ENCODE measurements at places on chromosomes 12 and 14.
A peak's percentile ranks its signal among the peaks of the same experiment; 100 is the strongest.

- no peak for DNase-seq
These were observed 1139.1 kb upstream of the TMEM132C start for GRCh38 chr12:127127897-127128296.

GRCh38 chr12:81626406-81626805, 132.7 kb downstream of the PPFIA2 start:
- no peak for DNase-seq

- no peak for DNase-seq
These were observed 363.7 kb downstream of the SOX5 start for GRCh38 chr12:23585782-23586163.

DNA sequence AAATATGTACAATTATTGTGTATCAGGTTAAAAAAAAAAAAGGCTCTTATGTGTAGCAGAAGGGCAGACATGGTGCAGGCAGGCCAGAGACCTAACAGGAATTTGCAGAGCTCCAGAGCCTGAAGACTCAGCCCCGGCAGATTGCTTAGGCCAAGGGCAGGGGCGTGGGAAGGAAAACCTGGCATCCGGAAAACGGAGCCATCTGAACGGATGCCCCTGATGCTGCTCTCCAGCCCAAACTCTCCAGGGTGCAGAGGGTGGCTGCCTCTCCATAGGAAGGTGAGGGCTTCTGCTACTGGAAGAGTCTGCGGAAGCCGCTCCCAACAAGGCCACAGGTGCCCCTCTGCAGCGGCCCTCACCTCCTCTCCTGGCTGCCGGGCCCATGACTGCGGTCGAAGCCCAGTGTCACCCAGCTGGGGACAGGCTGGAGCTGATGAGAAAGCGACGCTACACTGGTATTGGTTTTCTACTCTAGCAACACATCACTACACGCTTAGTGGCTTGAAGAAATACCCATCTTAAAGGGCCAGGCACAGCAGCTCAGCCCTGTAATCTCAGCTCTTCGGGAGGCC, 19.4 kb downstream of the ACADS start:
- DNase-seq: no peak

- DNase-seq: peak; percentile 1
These were observed 6.3 kb downstream of the RNF10 start for GRCh38 chr12:120540445-120540844.

- DNase-seq: no peak
These were observed 411.4 kb upstream of the SOX5 start for GRCh38 chr12:24360907-24361306.

GRCh38 chr14:69896972-69897371, 17.8 kb downstream of the SMOC1 start:
- DNase-seq: no peak

- DNase-seq: no peak
These were observed 30.6 kb downstream of the ATG14 start for GRCh38 chr14:55381040-55381439.

DNA sequence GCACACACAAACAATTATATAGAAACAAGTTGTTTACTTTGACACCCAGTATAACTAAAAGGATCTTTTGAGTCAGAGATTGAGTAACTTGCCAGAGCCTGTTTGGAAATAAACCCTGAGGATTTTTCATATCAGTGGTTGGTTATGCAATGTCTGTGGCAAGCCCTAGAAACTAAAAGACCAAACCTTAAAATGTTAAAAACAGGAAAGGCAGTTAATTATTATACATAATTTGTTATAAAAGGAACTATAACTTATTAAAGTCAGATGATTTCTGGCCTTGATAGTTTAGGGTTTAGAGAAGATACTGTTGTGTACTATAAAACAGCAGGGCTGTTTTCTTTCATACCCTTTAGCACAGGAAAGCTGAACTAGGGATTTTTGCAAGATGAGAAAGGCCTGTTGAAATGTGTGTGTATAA, 44.1 kb downstream of the PSEN1 start:
- peak; percentile 82 for DNase-seq

DNA sequence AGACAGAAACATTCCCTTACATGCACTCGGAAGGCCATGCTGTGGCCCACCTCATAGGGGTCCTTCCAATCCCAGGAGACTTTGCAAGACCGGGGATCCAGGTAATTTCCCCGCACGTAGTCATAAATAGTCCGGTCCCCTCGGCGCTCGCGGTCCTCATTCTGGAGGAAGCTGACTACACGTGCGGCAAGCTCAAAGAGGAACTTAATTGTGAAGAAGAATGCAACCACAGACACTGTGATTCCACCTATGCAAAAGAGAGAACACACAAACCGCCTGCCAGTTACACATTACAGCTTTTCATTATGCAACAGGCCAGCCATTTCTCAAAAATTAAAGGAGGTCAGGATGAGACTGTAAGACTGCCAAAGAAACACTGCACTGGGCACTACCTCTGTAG, 28.4 kb downstream of the AREL1 start:
- no peak for DNase-seq

GRCh38 chr14:74583689-74584434, 28.2 kb downstream of the LTBP2 start:
- DNase-seq: peak; percentile 92

DNA sequence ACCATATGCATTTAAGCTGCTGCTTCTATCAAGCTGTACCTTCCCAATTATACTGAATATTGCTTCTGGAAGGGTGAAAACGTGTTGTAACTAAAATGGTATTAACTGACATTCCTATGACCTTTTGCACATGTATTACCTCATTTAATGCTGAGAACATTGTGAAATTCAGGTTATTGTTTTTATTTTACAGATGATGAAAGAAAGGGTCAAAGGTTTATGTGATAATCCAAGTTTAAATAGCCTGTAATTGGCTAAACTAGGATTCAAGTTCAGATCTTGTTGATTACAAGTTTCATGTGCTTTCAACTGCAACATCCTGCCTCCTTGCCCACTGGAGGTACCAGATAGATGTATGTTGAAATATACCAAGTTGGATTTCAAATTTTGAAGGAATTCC, 433.3 kb upstream of the PRICKLE1 start:
- DNase-seq: no peak

- DNase-seq: peak; percentile 32
These were observed 37.4 kb downstream of the IFT43 start for GRCh38 chr14:76022991-76023390.

DNA sequence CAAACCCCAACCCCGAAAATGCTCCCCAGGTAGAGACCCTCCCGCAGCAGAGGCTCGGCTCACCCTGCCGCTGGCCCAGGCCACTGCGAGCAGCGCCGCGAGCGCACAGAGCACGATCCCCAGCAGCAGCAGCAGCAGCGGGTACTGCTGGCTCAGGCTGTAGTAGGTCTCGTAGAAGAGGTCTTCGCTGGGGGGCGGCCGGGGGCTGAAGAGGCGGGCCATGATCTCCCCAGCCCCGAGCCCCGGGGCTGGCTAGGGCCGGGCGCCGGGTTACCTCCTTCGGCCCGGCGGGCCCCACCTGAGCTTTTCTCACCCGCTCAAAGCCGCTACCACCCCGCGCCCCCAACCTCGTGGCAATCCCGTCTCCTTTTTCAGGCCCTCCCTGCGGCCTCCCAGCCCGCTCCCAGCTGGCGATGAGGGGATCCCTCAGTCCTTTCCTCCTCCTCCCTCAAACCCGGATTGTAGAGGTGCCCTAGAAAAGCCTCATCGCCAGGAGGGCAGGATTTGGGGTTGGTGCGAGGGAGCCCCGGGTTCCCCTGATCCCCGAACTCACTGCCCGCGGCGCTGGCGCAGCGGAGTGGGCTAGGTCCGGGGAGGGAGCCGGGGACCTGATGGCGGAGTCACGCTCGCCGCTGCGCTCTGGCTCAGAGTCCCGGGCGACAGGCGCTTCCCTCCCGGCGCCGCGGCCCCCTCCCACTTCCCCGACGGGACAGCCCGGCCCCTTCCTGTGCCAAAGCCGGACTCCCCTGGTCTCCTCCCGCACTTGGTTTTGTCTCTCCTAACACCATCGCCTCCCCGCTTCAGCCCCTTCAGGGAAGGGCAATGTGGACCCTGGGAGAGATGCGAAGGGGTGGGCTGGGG, at the start of gene ADCY4:
ADCY4 (minus strand) TSS at position 641 of the 861 bp plus-strand sequence; CDS start at position 222, 419 bp downstream.
- DNase-seq: no peak

GRCh38 chr12:32889011-32889760, 7.4 kb downstream of the PKP2 start:
- peak; percentile 81 for DNase-seq

- DNase-seq: no peak
These were observed 7.5 kb downstream of the TMED2 start for GRCh38 chr12:123591702-123592481.

- DNase-seq: no peak
These were observed 10.6 kb upstream of the ATF1 start for GRCh38 chr12:50753232-50753769.

DNA sequence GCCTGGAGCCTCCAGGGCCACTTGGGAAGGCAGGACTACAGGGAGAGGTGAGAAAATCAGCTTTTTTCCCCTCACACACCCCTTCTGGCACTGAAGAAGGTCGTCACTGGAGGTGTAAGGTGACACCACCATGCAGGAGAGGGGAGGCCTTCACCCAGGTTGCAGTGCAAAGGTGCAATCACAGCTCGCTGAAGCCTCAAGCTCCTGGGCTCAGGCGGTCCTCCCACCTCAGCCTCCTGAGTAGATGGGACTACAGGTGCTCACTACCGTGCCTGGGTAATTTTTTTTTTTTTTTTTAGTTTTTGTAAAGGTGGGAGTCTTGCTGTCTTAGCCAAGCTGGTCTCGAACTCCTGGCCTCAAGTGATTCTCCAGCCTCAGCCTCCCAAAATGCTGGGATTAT, 93.6 kb downstream of the TNFAIP2 start:
- DNase-seq: no peak

GRCh38 chr14:91138511-91139359, 24.9 kb downstream of the DGLUCY start:
- DNase-seq: peak; percentile 20

DNA sequence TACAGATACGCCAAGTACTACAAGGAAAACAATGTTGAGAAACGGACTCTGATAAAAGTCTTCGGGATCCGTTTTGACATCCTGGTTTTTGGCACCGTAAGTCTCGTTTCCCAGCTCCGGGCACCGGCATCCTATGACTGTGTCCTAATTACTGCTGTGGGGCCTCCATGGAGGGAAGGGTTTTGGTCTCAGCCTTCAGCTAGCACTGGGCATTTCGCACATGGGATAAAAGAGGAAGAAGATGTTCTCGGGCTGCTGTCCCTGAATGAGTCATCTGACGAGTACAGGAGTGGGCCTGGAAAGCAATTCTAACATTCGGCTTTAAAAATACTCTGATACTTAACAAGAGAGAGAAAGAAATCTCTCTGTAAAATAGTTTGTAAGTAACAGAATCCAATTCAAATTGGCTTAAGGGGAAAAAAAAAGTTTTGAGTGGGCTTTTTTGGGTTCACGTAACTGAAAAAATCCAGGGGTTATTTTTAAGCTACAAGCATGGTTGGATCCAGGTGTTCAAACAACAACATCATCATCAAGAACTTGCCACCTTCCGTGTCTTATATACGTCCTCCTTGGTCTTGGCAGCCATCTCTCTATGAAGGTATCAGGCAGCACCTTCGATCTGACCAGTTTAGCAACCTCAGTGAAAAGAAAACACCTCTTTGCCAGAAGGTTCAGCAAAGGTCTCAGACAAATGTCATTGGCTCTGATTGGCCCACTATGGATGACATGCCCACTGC, 34.4 kb upstream of the P2RX4 start:
- DNase-seq: no peak

DNA sequence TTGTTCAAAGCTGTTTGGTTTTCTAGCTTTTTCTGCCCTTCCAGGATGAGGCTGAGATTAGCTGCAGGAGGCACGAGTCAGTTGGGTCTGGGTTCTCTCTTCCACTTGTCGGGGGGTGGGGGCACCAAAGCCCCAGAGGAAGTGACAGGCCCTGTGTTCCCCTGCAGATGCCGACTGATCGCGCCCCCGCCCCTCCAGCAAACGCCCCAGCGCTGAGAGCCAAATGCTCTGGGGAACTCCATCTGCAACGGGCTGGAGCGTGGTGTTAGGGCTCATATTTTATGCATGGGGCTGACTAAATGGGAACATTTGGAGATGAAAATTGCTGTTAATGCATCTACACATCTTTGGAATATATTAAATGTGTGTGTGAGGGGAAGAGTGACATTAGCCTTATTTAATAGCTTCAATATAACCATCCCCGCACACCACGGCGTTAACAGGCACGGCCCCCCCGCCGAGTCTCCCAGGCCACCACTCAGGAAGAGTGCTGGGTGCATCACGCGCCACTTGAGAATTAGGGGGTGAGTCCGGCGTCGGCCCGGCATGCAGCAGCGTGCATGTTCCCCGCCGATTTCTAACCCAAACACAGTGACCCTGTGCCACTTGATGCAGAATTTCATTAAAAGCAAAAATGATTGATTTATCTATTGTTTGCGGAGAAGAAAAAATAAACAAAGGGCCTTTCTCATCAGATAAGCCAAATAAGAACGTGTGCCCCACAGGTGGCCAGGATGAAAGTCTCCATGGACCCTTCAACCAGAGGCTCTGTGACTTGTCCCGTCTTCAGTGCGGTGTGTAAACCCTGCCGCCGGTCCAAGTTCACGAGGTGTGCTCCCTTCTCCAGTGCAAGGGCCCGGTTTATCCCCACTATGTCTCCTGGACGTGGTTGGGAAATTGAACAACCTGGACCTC, 165.0 kb upstream of the RTL1 start:
- DNase-seq: no peak

- peak; percentile 26 for DNase-seq
These were observed 9.4 kb downstream of the ASPG start for GRCh38 chr14:104094709-104095425.

- no peak for DNase-seq
These were observed 1.7 kb downstream of the PPM1H start for GRCh38 chr12:62933220-62933601.

DNA sequence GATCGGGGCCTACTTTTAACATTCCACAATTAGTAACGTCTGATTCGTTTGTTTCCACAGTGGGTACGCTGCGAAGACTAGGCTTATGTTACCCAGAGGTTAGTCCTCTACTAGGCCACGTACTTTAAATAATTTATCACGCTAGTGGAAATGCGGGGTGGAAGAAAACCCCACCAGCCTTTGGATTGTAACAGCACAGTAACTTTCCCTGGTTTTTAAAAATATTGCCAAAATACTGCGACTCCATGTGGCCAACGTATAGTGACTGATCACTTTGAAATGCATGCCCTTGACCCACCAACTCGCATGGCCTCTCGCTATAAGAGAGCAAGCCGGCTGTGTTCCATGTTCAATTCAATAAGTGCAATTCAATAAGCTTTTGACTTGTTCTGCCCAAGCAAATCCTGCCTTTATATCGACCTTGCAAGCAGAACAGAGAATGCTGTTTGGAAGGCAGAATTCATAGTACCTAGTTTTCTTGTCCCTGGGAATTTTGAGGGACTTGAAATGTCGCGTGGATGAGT, 882 bp upstream of the GTF2A1 start:
- DNase-seq: no peak
